ENCODE measurements at places on chromosomes 4 and X.

GRCh38 chr4:52852041-52852440 is 10.1 kb upstream of the RASL11B start:
- DNase-seq = no peak

GRCh38 chr4:185738820-185739219 is 73.2 kb downstream of the SORBS2 start:
- no peak for DNase-seq

GRCh38 chr4:8607603-8608481 is 15.3 kb downstream of the CPZ start:
- DNase-seq = no peak

DNA sequence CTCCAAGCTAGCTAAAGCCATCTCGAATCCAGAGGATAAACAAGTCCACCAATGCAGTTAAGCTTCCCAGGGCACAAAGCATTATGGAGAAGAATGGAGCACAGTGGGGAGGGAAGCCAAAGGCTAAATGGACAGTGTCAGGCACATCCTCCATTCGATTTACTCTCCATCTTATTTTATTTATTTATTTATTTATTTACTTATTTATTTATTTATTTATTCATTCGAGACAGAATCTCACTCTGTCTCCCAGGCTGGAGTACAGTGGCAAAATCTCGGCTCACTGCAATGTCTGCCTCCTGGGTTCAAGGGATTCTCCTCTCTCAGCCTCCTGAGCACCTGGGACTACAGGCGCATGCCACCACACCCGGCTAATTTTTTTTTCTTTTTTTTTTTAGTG is 26.3 kb upstream of the EIF4E start:
- no peak for DNase-seq

DNA sequence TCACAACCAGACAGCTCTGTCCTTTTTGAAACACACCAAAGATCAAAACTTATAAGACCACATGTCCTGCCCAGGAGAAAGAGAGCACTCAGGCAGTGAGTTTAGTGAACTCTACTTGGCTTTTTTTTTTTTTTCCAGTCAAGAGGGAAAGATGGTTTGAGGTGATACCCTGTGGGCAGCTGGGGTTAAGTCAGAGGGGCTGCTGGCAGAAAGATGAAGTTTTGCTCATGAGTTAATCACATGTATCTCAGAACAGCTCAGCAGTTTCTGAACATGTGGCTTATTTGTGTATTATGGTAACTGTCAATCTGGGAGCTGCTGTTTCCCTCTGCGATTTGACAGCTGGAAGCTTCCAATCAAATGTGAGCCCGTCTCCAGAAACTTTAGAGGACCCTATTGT is 56.4 kb upstream of the MAP3K15 start:
- DNase-seq = no peak

DNA sequence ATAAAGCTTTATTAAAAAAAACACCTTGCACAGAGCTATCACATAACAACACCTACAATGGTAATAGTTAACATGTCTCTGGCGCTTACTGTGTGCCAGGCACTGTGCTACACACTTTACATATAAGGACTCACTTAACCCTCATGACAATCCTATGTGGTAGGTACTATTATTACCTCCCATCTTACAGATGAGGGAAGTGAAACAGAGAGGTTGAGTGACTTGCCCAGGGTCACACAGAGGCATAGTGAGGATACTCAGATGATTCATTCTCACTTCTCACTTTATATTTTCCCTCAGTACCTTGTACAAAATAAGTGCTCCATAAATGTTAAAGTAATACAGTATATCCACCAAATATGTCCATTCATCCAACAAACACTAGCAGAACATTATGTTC is 43.4 kb upstream of the IQSEC2 start:
- no peak for DNase-seq

DNA sequence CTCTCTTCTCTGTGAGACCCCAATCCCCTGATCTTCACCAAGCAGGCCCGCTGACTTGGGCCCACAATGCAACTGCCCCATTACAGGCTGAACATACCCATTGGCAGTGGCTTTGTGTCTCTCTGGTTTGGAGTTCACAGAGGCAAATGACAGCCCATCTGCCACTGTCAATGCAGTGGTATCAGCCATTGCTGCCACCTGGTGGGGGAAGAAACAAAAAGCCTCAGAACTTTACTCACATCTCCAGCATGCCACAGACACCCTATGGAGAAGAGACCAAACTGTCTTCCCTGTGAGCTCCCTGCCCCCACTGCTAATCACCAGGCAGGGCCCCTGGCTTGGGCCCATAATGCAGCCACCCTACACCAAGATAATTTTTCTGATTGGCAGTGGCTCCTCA is 729.3 kb upstream of the ACTRT1 start:
- DNase-seq = peak; percentile 3
